ENCODE measurements at places on chromosomes 6 and 20.

GRCh38 chr6:15962449-15962764 is 166.5 kb upstream of the MYLIP start:
- DNase-seq, result no peak

GRCh38 chr6:139156551-139156950 is 21.7 kb downstream of the HECA start:
- no peak for DNase-seq

- no peak for DNase-seq
These were observed 31.6 kb downstream of the TUBB2B start for GRCh38 chr6:3195695-3196497.

DNA sequence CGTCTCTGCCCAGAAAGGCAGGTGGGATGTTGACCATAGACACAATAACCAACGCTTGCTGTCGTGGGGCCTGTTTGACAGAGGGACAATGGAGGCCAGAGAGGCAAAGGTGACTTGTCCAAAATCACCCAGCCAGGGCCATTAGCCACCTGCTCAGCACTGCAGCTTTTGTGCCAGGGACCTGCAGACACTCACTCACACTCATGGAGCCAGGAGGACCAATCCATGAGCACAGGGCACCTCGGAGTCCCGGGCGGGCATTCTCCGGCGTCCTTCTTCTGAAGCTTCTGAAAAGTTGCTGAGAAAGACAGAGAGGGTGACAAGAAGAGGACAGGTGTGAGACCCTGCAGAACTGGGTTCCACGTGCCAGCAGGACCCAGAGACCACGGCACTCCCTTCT is 45.4 kb upstream of the SLCO4A1 start:
- DNase-seq, result no peak

- DNase-seq, result no peak
These were observed 1.9 kb downstream of the GCNT2 start for GRCh38 chr6:10522929-10523573.

DNA sequence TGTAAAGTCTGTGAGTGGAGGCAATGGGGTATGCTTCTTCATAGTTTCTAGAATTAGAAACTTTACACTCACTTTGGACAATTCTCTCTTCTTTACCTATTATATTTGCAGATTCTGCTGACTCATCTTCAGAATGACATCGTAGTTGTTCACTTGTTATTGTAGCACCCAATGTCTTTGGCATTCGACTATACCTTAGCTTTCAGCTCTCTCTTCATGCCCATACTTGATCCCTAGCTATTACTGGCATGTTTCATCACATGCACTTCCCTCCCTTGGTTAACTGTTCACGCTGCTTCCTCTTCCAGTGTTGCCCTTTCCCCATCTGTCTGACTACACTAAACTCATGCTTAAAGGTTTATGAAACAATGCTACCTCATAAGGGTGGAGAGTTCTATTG is 298.1 kb upstream of the TCF21 start:
- DNase-seq, result no peak

GRCh38 chr6:122404444-122404843 is 5.0 kb downstream of the HSF2 start:
- no peak for DNase-seq

- DNase-seq, result no peak
These were observed 1.8 kb downstream of the NFKBIE start for GRCh38 chr6:44263354-44264100.

- no peak for DNase-seq
These were observed 56.7 kb downstream of the GJA10 start for GRCh38 chr6:89950879-89951391.

DNA sequence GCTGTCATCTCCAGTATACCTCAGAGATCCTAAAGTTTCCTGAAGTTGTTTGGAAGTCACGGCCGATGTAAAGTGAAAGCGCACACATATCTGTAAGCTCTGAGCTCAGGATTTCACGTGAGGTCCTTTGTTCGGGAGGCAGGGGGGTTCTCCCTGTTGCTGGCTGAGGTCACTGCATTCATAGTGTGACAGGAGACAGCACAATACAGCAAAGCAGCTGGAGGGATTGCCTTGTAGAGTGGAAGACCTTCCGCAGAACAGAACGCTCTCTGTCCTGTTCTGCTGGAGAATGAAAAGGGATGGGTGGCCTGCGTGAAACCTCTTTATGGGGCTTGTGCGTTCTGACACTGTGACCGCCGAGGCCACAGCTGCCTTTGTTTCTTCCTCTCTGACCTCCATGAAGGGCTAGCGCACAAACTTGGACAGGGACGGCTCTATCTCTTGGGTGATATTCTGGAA is 13.4 kb upstream of the SERPINB1 start:
- DNase-seq, result no peak

- no peak for DNase-seq
These were observed 50.5 kb upstream of the SSTR4 start for GRCh38 chr20:22984606-22985005.

GRCh38 chr20:17344790-17345189 is 118.0 kb downstream of the PCSK2 start:
- DNase-seq, result no peak

- no peak for DNase-seq
These were observed 81.7 kb upstream of the SLC22A23 start for GRCh38 chr6:3538536-3538935.

- no peak for DNase-seq
These were observed 18.8 kb downstream of the TOP1 start for GRCh38 chr20:41047279-41047974.

DNA sequence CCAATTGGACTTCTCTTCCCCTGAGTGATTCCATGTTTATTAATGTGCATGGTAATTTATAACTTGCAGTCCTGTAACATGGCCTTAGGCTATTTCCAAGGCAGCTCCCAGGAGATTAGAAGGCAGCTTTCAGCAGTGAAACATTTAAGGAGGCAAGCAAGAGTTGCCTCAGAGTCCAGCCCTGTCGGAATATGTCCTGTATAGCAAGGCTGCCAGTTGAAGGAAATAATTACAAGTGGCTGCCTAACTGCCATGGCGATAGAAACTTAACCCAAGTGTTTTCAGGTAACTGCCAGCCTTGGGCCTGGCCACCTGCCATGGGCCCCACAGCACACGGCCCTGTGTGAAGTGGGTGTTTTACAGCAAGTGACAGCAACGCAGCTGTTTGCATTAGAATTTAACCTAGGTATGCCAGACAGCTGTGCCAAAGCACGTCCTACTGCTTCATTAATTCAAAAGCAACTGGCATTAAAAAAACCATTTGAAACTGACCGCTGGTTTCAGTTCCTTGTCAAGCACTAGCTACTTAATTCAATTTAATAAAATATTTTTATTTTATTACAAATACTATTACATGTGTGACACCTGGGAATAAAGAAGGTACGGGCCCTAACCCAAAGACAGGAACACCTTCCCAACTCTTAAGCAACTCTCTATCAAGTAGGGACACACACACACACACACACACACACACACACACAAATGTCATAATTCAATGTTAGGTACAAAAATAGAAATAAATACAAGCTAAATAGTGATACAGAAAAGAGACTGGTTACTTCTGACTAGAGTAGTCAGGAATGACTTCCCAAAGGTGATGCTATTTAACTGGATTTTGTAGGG is 151.8 kb upstream of the HEY2 start:
- no peak for DNase-seq

DNA sequence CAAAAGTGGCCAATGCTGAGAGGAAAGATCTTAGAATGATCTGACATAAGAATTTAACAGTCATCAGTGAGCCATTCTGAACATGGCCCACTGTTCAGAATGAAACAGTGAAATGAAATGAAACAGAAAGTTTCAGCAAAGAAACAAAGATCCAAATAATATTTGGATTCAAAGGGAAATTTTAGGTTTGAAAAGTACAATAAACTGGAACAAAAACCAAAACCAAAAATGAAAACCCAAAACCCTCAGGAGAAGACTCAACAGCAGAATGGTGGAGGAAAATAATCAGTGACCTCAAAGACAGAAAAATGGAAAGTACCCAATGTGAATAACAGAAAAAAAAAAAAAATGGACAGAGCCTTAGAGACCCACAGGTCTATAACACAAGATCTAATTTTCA is 66.1 kb upstream of the EMILIN3 start:
- DNase-seq, result no peak

Measured in activated gamma-delta T cell (primary cell).